Epithelial cell of esophagus (primary cell): ENCODE measurements at places on chromosomes 2 and 18.

GRCh38 chr2:43175020-43175441 lies 51.4 kb downstream of the ZFP36L2 start:
- peak; percentile 48 for DNase-seq

GRCh38 chr2:226531061-226531810 lies 268.4 kb downstream of the IRS1 start:
- DNase-seq, result no peak

DNA sequence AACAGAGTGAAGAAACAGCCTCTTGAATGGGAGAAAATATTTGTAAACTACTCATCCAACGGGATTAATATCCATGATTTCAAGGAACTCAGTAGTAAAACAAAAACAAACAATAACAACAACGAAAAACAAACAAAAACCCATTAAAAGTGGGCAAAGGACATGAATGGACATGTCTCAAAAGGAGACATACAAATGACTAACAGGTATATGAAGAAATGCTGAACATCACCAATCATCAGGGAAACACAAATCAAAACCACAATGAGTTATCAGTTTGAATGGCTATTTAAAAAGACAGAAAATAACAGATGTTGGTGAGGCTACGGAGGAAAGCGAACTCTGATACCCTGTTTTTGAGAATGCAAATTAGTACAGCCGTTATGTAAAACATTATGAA lies 224.8 kb upstream of the NRXN1 start:
- peak; percentile 67 for DNase-seq

- DNase-seq, result no peak
Observed at GRCh38 chr2:134086594-134087219, 167.2 kb upstream of the MGAT5 start.

DNA sequence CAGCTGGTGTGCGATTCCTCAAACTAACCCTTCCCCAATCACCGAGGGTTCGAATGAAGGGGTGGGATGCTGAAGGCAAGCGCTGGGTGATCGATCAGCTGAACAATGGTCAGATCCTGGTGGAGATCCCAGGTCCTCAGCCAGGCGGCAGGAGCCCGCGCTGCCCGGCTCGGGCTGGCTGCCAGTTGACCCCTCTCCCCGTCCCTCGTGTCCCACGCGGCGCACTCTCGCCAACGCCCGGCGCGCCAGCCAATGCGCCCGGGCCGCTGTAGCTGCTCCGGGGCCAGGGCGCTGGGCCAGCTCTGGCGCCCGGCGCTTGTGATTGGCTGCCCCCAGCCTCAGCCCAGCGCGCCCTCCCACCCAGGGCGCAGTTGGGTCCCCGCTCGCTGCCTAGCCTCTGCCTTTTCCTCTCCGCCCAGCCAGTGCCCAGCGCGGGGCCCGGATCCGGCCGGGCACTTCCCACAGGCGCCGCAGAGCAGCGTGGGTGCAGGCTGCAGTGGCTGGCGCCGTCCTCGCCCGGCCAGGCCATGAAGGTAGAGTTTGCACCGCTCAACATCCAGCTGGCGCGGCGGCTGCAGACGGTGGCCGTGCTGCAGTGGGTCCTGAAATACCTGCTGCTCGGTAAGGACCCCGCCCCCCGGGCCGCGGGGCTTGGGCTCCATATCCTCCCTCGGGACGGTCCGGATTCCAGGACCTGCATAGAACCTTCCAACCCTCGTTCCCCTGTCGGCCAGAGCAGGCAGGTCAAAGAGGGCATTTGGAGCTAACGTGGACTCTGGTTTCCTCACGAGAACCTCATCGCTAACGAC lies at the start of gene MOGAT1:
MOGAT1 (plus strand) TSS at position 400 of the 809 bp plus-strand sequence; CDS start at position 528, 128 bp downstream.
- DNase-seq, result peak; percentile 29

DNA sequence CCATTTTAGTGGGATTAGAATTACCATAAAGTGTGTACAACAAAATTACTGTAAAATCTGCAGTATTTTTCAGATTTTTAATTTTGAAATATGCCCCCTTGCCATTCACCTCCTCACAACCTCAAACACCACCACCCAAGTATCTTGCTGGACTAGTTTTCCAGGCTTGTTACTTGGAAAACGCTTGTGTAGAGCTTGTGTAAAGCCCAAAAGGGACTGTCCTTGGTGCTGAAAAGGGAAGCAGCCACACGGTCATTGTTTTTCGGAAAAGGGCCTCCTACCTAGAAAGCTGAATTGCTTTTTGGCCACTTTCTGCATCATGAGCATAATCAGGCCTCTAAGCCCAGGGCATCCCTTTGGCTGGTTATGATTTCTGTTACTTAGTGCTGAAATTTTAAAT lies 563.4 kb downstream of the LRRTM4 start:
- DNase-seq, result peak; percentile 14

DNA sequence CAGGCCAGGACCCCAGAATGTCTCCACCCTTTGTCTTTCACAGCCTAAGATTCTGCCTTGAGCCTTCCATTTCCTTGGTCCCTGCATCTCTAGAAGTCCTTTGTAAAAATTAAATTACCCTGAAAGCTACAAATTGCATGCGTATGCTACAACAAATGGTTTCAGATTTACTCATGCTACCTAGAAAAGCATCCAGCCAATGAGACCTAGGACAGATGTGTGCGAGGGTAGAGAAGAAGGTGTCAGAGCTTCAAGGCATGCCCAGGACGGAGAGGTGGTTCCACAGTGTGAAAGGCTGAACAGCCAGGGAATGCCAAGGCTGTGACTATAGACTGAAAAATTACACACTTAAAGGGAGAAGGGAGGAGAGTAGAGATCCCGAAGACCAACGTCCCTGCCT lies 40.2 kb downstream of the CCBE1 start:
- no peak for DNase-seq

GRCh38 chr2:177689623-177690022 lies 297.1 kb downstream of the AGPS start:
- no peak for DNase-seq

GRCh38 chr18:37107748-37108522 lies 279.0 kb downstream of the KIAA1328 start:
- DNase-seq, result no peak
